CD4-positive, alpha-beta memory T cell (primary cell): ENCODE measurements at places on chromosomes 1 and 21.

GRCh38 chr1:11831945-11832725, 15.4 kb downstream of the NPPA start:
- peaks cover 44% of the 10 kb centered on the region for H3K36me3 ChIP-seq
- no peak overlapping the region for H3K4me3 ChIP-seq

DNA sequence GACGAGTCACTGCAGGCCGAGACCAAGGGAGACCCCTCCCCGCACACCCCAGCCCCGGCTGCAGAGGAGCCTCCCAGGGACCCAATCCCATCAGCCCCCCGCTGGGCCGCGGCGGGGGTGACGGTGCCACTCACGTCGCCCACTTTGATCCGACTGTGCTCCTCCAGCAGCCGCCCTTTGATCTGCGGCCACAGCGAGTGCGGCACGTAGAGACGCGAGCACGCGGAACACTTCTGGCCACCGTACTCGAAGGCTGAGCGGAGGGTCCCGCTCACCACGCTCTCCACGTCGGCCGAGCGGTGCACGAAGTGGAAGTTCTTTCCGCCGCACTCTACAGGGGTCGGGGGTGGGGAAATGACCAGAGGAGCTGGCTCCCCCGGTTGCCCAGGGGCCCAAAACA, 17.8 kb upstream of the TAS1R2 start:
- no peak for DNase-seq
- no peaks in the 10 kb centered on the region for H3K27me3 ChIP-seq
- H3K4me3 ChIP-seq: no peak overlapping the region
- H3K4me1 ChIP-seq: no peaks in the 10 kb centered on the region
- no peaks in the 10 kb centered on the region for H3K36me3 ChIP-seq

DNA sequence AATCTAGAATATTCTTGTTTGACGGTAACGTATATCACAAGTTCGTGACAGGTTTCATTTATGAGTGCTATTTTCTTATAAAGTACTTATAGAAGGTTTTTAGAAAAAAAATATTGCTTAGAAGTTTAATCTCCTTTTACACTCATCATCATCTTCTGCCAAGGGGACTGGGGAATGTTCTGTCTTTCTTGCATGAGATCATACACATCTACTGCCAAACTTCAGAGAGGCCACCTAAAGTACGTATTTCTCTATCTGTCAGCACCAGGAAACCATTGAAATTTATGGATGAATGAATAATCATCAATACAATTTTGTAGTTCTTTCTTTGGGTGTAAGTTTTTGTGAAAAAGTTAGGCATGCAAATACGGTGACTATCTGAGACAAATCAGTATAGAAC, 245.8 kb downstream of the SPATA17 start:
- H3K4me1 ChIP-seq: no peaks in the 10 kb centered on the region
- H3K4me3 ChIP-seq: no peak overlapping the region
- no peak for DNase-seq
- no peaks in the 10 kb centered on the region for H3K36me3 ChIP-seq

DNA sequence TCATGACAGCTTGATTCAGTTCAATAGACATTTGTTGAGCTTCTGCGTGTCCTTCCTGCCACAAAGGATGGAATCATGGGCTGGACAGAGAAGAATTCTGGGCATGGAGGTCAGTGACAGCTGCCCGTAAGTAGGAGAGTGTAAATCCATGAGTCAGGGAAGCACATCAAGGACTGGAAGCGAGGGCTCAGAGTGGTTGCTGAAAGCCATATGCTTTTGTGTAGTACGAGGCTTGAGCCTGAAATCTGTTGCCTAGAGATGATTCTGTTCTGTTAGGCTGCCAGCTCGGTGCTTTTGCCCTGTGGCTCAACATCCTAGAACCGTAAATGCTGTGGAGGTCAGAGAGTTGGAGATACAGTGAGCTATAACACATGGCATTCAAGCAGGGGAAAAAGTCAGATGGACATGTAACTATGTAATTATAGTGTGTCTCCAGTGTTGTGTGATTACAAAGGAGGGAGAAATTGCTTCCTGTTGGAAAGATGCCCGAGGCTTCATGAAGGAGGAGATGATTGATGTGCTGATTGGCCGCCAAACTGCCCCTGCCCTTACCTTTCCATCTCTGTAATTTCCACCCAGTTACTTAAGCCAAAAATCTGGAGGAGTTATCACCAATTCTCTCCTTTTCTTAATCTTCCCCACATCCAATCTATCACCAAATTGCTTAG, 92.8 kb upstream of the CACNA1E start:
- no peaks in the 10 kb centered on the region for H3K36me3 ChIP-seq
- no peaks in the 10 kb centered on the region for H3K27me3 ChIP-seq
- H3K27ac ChIP-seq: no peak overlapping the region
- no peak overlapping the region for H3K4me3 ChIP-seq
- no peak for DNase-seq
- peaks cover 39% of the 10 kb centered on the region for H3K4me1 ChIP-seq

GRCh38 chr1:113804421-113805255, 7.6 kb downstream of the RSBN1 start:
- H3K27me3 ChIP-seq: no peaks in the 10 kb centered on the region
- peaks cover 89% of the 10 kb centered on the region for H3K4me1 ChIP-seq
- no peaks in the 10 kb centered on the region for H3K36me3 ChIP-seq
- H3K4me3 ChIP-seq: no peak overlapping the region

- no peaks in the 10 kb centered on the region for H3K27me3 ChIP-seq
- no peak overlapping the region for H3K4me3 ChIP-seq
- H3K27ac ChIP-seq: no peak overlapping the region
- no peaks in the 10 kb centered on the region for H3K4me1 ChIP-seq
- DNase-seq: no peak
- no peaks in the 10 kb centered on the region for H3K36me3 ChIP-seq
Observed at GRCh38 chr1:3073489-3074296, 4.7 kb downstream of the PRDM16 start.
